ENCODE measurements at places on chromosomes 5 and 9. TPM values are rescaled to one million over a fixed set of nuclear protein-coding genes. Genes with fewer than 3 reads are reported as not detected.

DNA sequence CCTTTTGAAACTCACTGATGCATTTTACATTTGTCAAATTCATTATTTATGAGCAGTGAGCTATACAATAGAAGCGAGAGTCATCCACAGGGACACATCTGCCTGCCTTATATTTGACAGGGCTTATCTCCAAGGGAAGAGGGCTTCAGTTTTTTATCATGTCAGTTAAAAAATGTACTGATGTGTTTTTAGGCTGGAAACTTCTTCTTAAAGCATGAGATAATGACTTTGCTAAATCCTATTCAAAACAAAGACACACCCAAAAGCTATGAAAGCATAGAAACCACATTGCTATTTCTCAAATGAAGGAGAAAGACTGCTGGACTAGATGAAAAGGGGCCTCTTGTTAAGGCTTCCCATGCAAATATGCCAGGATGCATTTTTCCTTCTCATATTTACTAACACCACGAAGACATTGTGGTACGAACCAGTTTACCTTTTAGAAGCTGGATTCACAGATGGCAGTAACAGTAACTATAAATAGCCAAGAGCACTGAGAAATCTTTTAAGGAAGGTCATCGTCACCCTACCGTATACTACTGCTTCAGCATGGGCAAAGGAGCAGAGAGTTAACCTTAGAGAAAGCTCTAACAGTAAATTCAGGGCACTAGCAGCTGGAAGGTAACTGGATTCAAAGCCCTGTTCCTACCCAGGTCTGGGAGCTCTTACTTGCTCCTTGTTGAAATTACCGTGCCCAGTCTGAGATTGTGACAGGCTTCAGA lies 86.3 kb upstream of the IFNK start:
- H3K36me3 ChIP-seq, result peaks cover 20% of the 10 kb centered on the region
- peaks cover 37% of the 10 kb centered on the region for H3K4me1 ChIP-seq
- DNase-seq, result no peak
- H3K27me3 ChIP-seq, result no peaks in the 10 kb centered on the region
- H3K27ac ChIP-seq, result peak overlapping the region; percentile 89

DNA sequence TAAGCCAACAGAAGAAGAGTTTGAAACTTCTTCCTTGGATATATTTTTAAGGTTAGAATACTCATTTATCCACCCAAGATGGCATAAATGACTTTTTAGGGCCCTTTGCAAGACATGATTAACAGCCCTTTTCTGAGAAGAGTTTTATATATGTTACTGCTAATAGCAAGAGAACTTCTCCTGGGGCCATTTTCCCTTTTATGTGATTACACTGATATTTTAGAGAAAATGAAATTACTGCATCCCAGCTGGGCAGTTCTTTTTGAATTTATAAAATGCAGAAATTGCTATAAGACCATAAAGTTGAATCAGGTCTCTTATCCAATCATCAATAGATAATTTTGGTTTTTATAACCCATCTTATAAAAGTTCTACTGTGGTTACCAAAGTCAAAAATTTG lies 161.3 kb upstream of the RFX3 start:
- H3K4me1 ChIP-seq, result no peaks in the 10 kb centered on the region
- H3K27ac ChIP-seq, result no peak overlapping the region
- H3K4me3 ChIP-seq, result no peak overlapping the region
- no peak for DNase-seq
- no peaks in the 10 kb centered on the region for H3K27me3 ChIP-seq

The RIGI gene
- 7.7 TPM for total RNA-seq

DNA sequence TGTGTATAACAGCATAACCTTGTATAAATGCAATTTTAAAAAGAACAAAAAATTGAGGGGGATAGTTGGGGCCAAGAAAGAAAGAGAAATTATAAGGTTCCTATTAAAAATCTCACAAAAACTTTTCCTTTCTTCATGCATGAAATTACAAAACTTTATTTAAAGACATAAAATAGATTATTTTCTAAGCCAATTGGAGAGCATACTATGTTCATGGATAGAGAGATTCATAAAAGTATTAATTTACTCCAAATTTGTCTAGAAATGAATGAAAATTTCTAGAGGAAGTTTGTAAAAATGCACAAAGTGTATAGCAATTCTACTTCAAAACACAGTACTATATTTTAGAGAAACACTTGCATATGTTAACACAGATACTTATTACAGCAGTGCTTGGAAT lies 200.4 kb downstream of the PCSK1 start:
- no peak overlapping the region for H3K27ac ChIP-seq
- H3K4me3 ChIP-seq, result no peak overlapping the region
- no peaks in the 10 kb centered on the region for H3K36me3 ChIP-seq
- no peaks in the 10 kb centered on the region for H3K4me1 ChIP-seq
- H3K27me3 ChIP-seq, result no peaks in the 10 kb centered on the region

The MEGF9 gene
- 14.7 TPM for total RNA-seq

Data from type B pancreatic cell (in vitro differentiated cells).